Frontal cortex (tissue), 4 donors: ENCODE measurements at places on chromosomes 5 and 9. TPM values are rescaled to one million over a fixed set of nuclear protein-coding genes. Genes with fewer than 3 reads are reported as not detected.

DNA sequence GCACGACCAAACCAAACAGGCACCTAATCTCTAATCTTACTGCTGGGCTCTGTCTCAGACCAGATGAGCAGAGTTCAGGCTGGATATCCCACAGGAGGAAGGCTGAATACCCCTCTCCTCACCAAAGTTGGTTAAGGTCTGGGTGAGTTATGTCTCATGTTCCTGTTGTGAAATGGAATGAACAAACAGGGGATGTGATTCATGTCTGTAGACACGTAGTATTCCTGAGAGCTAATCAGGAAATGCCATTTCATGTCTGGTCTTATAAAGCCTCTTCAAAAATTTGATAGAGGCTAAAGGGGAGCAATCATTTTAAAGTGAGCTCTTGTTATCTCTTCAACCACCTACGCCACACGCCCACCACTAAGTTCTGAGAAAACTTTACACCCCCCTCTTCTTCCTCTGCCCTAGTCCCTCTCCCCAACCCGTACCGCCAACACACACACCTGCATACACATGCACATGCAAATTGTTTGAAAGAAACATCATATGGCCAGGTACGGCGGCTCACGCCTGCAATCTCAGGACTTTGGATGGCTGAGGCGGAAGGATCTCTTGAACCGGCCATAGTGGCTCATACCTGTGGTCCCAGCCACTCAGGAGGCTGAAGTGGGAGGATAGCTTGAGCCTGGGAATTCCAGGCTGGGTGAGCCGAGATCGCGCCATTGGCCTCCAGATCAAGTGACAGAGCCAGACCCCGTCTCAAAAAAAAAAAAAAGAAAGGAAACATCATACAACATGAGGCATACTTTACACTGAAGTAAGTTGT lies 69.8 kb upstream of the RAI14 start:
- no peak for DNase-seq

PCDHGB4 gene
- 8.6 TPM for total RNA-seq

GRCh38 chr9:129608561-129609481 lies 12.1 kb downstream of the C9orf50 start:
- no peak for DNase-seq

DNA sequence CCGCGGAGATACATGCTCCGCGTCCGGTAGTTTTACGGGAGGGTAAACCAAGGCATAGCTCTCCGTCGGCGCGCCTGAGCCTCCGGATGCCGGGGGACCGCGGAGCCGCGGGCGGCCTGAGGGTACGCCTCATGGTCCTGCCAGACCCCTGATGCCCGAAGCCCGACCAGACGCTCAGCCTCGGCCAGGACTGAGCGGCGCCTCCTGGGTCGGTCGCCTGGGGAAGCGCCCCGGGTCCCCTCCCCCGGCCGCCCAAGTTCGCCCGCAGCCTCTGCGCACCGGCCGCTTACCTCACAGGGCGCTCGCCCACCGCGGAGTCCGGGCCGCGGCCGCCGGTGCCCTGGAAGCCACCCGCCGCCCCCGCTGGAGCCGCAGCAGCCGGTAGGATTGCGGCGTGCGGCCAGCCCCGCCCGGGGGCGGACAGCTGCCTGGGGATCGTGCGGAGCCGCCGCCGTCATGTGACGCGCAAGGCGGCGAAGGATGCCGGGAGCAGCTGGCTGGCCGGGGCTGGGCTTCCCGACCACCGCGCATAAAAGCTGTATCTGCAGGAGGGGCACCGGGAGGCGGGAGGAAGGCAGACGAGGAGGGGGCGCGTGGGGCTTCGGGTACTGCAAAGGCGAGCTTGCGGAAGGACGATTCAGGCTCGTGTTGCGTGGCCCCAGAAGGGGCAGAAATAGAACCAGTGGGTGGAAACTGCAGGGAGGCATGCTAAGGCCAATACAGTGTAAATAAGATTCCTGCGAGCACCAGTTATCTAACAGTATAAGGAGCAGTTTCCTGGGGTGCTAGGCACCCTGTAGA lies at the start of gene FBXO10:
Gene FBXO10 (minus strand): TSS at position 460 of the 801 bp plus-strand sequence. CDS start 34,612 bp downstream, outside the sequence.
- DNase-seq, result peak; percentile 79

- no peak for DNase-seq
Observed at GRCh38 chr5:126016256-126016655, 407.0 kb upstream of the GRAMD2B start.

DNA sequence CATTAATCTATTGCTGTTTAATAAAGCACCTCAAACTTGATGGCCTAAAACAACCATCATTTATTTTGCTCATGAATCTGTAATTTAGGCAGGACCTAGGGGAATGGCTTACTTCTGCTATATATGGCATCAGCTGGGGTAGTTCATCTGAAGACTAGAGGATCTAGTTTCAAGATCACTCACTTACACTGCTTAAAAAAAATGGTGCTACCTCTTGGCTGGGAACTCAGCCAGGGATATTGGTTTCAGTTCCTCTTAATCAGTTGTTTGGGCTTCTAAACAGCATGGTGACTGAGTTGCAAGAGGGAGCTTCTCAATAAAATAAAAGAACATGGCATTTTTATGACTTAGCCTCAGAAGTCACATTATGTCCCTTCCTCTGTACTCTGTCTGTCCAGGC lies 142.0 kb downstream of the FAM114A2 start:
- no peak for DNase-seq

- DNase-seq, result no peak
Observed at GRCh38 chr9:114227288-114228015, 72.1 kb downstream of the COL27A1 start.

DNA sequence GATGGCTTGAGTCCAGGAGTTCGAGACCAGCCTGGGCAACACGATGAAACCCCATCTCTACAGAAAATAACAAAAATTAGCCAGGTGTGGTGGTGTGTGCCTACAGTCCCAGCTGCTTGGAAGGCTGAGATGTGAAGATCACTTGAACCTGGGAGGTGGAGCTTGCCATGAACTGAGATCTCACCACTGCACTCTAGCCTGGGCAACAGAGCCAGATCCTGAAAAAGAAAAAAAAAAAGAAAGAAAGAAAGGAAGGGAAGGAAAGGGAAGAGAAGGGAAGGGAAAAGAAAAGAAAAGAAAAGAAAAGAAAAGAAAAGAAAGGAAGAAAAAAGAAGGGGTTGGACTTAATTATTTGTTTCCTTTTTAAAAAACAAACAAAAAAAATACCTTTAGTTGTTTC lies 764.2 kb downstream of the IRX1 start:
- DNase-seq, result no peak

GRCh38 chr9:89923961-89924504 lies 319.2 kb downstream of the GADD45G start:
- DNase-seq, result no peak

GRCh38 chr9:109624896-109625295 lies 126.8 kb upstream of the PTPN3 start:
- DNase-seq, result no peak

GRCh38 chr5:169448826-169449225 lies 134.7 kb upstream of the SPDL1 start:
- DNase-seq, result no peak

DNA sequence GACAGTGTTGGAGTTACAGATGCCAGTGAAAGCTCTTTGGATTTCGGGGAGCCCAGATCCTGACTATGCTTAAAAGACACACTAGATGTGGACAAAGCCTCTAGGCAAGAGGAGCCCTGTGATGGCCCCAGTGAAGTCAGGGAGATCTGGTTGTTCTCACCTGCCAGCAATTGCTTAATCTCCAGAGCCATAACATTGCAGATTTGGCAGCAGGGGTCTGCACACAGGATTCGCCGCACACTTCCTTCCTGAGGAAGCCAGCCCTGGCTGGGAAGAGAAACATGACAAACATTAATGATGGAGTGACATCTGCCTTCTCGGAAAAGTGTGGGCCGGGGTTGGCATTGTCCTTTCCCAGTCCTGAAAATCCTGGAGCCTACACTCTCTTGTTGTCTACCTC lies 65.2 kb upstream of the PHF24 start:
- no peak for DNase-seq

DOCK8 gene
- total RNA-seq, result 2.4 TPM

DNA sequence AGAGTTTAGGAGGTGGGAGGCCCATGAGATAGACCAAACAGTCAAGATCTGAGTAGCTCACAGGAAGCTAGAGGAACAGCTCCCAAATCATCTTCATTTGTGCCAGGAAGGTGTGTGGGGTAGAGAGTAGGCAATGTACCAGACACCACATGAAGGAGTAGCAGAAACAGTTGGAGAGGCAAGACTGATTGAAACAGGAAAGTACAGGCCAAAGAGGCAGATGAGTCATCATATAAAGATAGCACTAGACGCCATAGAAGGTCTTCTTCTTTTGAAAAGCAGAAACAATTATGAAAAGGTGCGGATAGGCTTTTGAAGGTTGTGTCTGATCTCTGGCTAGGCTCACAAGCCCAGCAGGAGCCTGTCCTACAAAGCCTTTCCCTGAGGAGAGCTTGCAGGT lies 62.7 kb upstream of the PALM2AKAP2 start:
- DNase-seq, result no peak
